ENCODE measurements at places on chromosomes 12 and 14.

- DNase-seq = no peak
Measured at GRCh38 chr12:50275556-50275955, 7.8 kb downstream of the LIMA1 start.

DNA sequence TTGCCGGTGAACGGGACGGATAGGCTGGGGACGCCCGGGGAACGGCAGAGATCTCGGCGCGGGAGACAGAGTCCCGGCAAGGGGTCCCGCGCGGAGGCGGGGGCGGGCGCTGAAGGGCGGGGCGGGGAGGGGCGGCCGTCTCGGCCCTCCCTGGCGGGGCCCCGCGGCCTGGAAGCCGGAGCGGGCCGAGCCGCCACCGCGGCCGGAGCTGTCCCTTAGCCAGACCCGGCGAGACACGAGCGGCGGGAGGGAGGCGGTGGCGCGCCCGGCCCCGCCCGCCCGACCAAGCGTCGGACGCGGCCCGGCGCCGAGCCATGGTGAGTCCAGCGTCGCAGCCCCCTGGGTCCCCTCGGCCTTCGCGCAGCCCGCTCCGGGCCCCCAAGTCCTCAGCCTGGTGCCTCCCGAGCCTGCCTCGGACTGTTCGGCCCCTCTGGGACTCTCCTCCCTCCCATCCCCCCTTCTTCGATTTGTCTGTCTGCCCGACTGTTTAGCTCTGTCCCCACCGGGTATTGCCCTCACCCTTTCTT, at the start of gene ARHGEF40:
Gene ARHGEF40, plus strand, starts transcription at position 222 of the 527 bp plus-strand sequence. Its CDS starts 93 bp downstream, at position 315.
- DNase-seq = no peak

- DNase-seq = no peak
Measured at GRCh38 chr12:130639476-130640424, 76.3 kb downstream of the RIMBP2 start.

- DNase-seq = no peak
Measured at GRCh38 chr12:57455374-57456144, 452 bp downstream of the INHBE start.

- DNase-seq = no peak
Measured at GRCh38 chr12:3236345-3237187, 159.4 kb downstream of the TSPAN9 start.

DNA sequence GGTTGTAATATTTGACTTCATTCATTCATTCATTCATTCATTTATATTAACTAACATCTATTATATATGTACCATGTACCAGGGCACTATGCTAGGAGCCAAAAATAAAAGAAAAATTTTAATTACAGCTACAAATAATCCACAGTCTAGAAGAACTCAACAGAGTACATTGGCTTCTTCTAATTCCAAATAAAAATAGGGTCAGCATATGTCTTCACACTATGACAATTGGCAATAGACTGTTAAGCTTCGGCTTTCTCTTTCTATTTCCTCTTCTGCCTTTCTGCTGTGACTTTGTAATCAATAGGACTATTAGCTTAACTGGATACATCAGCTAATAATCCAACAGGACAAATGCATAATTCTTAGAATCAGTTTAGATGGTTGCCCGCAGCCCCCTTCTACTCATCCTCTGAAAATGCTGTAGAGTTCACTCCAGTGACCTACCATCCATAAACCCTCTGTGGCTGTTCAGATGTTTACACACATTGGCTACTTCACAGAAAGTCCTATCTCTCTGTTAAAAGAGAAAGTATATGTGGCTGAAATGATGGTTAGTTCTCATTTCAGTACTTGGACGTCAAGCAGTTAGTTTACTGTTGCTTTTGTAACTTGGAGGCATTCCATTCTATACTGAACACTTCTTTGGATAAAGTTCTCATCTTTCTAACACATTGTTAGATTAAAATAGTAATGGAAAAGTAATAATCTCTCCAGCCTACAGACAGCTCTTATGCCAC, 445.5 kb upstream of the GARIN6 start:
- DNase-seq = no peak

DNA sequence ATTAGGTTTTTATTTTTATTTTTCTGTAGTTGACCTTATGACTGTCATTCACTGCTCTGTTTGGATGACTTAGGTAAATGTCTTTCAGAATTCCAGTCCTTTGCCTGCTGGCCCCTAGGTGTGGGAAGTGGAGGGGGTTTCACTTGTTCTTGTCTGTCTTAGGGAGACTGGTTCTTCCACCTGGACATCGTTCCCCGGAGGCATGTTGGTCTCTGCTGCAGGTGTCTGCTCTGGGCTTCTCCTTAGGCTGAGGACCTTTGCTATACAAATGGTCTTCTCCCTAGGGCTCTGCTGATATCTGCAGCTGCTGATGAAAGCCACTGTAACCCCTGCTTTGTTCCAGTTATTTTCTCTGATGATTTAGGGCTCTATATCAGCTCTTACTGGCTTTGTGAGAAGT, 97.1 kb downstream of the OTOGL start:
- DNase-seq = no peak

GRCh38 chr12:31589598-31589903, 1.4 kb downstream of the DENND5B start:
- no peak for DNase-seq

GRCh38 chr14:36183402-36183801, 6.9 kb upstream of the PTCSC3 start:
- DNase-seq = no peak

- no peak for DNase-seq
Measured at GRCh38 chr12:29703528-29703927, 80.2 kb downstream of the TMTC1 start.

DNA sequence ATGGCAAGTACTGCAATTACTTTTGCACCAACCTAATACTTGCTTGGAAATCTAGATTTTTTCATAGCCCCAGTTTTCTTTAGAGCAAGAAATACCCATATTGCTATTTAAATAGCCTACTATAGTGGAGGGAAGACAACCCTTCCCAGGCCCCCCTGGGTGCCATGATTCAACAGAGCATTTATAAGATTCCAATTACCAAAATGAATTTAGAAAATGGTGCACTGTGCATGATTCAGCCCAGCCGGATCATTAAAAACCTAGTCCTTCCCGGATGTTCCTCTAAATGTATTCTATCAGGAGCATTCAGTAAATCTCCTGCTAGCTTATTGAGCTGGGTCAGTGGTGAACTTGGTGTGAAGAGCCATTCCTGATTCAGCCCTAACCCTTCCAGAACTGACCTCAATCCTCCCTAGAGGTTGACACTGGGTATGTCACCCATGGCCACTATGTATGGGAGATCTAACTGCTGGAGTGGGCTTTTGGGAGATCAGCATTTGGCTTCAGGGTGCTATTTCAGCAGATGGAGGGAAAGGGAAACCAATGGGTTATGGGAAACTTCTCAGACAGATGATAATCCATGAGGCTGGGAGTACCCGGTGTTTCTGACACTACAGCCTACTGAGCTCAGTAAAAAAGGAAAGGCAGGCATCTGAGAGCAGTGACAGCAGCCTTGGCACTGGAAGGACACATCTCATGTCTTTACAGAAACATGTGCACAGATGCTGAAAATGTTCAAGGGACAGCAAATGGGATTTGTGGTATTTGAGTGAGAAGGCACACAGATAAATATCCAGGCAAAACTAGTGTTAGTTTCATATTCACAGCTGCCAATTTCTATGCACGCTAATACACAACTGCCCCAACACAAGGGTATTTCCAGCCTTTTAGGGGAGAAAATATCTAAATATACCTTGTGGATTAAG, 258.9 kb downstream of the DPF3 start:
- no peak for DNase-seq

- no peak for DNase-seq
Measured at GRCh38 chr12:71474791-71475190, 35.2 kb downstream of the LGR5 start.

DNA sequence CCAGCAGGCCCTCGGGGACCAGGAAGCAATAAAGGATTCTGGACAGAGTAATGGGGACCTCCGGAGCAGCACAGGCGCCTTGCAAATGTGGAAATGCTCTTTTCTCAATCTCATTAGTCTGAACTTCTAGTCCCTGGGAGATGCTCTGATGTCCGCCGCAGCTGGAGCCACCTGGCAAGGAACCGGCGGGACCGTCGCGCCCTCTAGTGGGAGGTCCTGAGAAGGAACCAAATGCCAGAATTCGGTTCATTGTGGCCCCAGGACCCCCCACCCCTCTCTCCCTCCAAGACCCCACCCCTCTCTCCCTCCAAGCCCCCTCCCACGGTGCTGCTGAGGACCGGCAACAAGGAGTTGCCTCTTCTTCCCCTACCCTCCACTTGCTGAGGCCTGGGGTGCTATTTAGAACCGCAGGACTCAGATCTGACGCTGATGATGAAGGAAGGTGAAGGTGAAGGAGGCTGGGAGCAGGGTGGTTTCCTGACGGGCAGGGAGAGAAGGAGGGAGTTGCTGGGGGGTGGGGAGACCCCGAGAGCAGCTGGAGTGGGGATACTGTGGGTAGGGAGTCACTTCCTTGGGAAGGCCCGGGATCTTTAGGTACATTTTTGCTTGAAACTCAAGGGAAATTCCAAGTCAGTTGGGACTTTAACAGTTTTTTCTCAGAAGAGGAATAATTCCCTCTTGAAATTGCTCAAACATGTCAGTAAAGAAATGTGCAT, 42.5 kb downstream of the SMIM41 start:
- DNase-seq = peak; percentile 29

GRCh38 chr12:114838480-114838879, 154.5 kb upstream of the TBX3 start:
- DNase-seq = no peak

DNA sequence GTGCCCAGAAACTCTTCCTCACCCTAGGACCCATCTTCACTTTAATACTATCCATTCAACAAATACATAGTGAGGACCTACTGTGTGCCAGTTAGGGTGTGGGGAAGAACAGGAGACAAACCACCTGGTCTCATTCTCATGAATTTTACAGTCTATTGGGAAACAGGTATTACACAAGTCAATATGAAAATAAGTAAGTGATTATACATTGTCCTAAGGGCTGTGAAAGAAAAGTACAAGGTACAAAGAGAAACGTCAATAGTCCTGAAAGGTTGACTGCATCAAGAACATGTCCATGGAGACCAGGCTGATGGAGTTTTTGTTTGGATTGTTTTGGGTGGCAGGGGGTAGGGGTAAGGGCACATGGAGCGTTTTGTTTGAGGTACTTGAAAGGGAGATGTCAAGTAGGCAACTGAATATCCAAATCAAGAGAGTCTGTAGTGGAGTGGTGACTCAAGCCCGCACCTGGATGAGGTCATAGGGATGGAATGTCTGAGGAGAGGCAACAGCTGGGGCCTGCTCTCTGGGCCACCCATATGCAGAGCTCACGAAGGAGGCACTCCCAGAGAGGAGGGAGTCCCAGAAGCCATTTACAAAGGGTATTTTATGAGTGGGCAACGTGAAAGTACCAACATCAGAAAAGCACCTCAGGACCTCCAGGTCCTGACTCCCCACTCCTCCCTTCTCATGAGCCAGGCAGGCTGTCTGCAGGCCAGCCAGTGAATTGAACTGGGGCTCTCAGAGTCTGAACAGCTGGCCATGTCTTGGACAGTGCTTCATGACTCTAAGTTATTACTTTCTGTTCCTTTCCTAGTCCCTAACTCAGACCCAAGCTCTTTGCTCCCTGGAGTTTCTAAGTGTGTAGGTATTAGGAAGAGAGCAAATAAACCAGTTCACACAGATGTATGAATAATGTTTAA, 272.0 kb downstream of the ZFP36L1 start:
- DNase-seq = no peak

DNA sequence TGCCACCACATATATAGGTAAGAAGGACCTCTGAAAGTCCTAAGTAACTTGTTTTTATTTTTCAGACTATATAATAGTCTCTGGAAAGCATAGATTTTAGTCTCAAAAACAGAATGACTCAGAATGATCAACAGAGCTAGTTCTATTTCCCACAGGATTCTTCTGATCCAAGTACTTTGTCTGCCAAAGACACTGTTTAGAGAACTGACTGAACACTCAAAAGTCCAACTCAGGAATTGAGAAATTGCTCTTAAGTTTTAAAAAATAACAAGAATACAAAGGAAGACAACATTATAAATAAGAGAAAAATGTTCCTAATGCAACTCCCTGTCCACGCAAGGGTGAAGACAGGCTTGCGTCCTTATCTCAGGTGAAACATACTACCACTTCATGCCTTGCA, 29.0 kb downstream of the LGMN start:
- no peak for DNase-seq

DNA sequence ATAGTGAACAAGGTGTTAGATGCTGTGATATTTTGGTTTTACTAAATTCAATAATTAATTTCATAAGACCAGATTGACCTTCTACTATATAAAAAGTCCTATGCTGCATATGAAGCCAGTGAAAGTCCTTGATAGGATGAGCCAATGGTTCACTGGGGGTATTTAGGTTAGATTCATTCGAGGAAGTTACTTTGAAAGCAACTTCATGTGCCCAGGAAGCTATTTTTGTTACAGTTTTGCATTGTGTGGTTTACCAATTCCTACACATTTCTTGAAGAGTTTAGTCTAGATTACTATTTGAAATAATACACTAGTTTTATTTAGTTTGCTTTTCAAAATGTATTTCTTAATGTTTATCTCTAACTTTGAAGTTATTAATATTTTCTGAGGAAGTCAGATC, 58.5 kb upstream of the RMST start:
- no peak for DNase-seq

DNA sequence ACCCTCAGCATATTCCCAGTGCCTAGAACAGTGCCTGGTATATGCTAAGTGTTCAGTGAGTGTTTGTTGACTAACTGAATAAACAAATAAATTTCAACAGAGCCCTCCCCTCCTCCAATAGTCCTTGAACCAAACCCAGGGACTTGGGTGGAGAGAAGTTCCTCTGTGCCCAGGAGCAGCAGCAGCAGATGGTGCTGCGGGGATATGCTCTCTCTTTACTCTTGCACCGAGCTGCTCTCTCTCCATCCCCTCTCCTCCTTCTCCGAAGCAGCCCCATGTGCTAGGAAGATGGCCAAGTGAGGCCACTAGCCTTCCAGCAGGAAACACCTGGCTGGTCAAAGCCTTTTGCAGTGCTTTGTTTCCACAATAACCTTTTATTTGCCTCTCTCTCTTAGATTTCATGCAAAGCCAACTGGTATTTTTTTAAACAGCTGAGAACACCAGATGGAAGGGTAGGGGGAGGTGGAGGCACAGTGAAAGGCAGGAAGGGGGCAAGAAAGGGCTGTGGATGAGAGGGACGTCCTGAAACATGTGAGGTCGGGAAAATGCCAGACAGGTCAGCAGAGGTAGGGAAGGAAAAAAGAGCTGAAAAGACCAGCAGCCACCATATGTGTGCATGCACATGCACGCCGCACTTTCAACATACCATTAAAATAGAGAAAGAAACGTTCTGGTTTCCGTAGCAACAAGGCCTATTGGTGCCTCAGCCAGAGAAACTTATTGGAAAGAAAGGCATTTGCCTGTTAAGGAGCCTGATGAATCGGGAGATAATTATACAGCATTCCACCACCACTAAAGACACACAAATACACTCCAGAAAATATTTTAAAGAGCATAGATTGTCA, 78.9 kb downstream of the EMP1 start:
- DNase-seq = no peak

GRCh38 chr14:105460116-105460515, 14.5 kb upstream of the CRIP2 start:
- DNase-seq = no peak

- DNase-seq = no peak
Measured at GRCh38 chr14:38544776-38545175, 288.9 kb upstream of the CLEC14A start.

Data from stimulated activated CD4-positive, alpha-beta T cell treated with anti-CD3 and anti-CD28 coated beads, Interleukin-15, amount 100 ng/mL, for 1 hour (primary cell).